ENCODE measurements at places on chromosomes 2 and 18.

GRCh38 chr18:53745224-53745967, 479.1 kb downstream of the MBD2 start:
- DNase-seq, result no peak

DNA sequence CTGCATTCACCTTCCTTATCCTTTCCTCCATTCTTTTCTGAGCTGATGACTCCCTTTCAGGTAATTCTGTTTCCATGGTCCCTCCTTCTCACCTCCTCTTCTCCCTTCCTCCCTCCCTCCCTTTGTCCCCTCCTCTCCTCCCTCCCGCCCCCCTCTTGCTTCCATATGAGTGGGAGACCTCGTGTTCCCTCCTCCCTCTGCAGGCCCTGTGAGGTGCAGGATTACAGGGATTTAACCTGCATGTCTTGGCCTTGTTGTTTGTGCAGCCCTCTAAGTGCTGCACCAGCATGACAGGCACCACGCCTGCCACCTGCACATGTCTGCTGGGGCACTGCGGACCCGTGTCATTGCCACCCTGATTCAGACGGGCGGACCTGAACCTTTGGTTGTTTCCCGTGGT, 103.1 kb downstream of the SNTG2 start:
- DNase-seq, result no peak

- DNase-seq, result no peak
Observed at GRCh38 chr2:45636008-45636407, 15.5 kb upstream of the PRKCE start.

DNA sequence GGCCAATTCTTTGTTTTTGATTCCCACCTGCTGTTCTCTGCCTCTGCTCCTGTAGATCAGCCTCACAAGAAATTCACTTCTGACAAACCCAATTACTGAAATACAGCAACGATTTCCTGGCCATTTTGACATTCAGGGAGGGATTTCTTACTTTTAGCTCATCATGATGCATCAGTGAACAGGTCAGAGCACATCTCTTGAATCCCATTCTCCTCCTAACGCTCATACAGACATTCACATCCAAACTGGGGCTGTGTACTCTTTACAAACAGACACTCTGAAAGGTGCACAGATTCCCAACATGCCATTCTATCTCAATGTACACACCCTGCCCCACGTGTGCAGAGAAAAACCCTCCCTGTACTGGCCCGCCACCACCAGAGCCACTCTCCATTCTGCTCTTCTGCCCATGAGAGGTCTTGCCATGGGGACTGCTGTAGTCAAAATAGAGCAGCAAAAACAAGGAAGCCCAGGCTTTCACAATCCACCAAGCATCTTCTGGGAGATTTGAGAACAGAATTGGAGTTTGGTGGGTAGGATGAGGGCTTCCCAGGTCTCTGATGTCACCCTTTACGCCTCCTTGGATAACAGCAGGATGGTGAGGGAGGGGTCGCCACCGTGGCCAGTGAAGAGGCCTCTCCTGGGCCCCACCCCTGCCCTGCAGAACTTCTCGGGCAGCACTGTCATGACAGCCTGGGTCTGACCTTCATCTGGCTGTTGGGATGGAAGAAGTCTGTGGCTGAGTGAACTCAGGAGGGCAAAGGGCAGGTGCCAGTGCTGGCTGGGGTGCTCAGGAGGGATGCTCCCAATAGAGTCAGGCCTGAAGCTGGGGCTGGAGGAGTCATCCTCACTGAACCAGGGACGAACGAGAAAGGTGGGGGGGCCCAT, 41.9 kb upstream of the ZFP36L2 start:
- DNase-seq, result no peak

DNA sequence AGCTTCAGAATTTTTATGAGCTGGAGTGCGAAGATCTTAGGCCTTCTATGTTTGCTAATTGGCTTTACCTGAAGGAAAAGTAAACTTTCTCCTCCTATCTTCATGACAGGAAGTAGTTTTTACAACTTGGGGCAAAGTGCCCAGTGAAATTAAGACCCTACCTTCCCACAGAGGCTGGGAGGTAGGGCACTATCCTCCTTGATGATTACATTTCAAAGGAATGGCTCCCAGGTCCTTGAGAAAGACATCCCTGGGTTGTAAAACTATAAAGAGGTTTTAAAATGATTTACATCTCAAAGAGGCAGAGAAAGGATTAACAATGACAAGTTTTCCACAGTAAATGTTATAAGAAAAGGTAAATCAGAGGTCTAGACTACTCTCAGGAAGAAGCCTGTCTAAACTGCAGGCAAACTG, 155.8 kb downstream of the CDH7 start:
- DNase-seq, result no peak
